ENCODE measurements at places on chromosomes 13 and 19.

DNA sequence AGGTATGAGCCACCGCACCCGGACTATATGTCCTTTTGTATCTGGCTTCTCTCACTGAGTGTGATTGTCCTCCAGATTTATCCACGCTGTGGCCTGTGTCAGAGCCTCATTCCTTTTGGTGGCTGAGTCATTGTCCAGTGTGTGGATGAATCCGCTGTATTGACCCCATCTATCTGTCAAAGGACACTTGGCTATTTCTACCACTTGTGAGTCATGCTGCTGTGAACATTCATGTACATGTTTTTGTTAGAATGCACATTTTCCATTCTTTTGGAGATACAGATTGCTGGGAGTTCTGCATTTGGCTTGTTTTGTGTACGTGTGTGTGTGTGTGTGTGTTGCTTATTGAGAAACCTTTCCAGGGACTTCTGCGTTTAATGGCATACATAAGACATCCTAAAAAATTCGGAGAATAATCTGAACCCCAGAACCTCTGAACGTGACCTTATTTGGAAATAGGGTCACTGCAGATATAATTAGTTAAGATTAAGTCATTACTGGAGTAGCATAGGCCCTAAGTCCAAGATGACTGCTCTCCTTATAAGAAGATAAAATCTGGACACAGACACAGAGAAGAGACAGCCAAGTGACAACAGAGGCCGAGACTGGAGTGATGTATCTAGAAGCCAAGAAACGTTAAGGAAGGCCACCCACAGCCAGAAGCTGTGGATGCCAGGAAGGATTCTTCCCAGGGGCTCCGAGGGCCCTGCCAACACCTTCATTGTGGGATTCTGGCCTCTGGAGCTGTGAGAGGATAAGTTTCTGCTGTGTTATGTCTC is 4.9 kb upstream of the GIPC3 start:
- H3K36me3 ChIP-seq, result peaks cover 2% of the 10 kb centered on the region
- no peak for DNase-seq
- peaks cover 28% of the 10 kb centered on the region for H3K27me3 ChIP-seq
- peaks cover 3% of the 10 kb centered on the region for H3K4me1 ChIP-seq
- no peak overlapping the region for H3K27ac ChIP-seq

DNA sequence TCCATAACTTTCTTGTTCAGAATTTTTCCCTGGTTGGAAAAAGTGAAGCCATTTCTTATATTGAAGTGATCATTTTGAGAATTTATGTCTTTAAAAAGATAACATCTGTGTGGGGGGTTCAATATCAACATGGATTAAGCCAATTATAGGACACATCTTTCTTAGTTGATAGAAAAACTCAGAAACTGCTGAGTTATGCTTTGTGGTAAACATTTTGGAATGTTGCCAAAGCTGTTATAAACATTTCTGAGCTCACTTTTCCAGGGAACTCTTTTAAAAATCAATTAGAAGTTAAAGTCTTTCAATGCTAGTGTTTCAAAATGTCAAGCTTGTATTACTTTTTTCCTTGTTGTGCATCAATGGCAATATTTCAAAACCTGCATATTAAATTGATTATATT is 248.8 kb downstream of the DACH1 start:
- peaks cover 25% of the 10 kb centered on the region for H3K4me1 ChIP-seq
- DNase-seq, result no peak

DNA sequence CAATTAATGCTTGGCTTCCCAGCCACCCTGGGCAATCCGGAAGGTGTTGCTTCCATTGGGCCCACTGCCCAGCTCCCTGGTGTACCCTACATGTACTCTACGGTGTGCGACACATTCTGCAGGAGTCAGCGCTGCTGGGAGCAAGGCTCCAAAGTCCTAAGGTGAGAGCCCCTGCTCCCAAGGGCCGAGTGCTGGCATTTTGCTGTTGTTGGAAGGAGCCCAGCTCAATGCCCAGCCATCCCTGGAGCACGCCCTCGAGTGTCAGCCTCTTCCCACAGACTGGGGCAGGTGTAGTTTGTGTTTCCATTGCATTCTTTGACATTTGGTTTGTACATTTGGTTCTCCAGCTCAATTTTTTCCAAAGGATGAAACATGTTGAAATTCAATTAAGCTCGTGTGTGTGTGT is 64.6 kb downstream of the GGACT start:
- H3K27me3 ChIP-seq, result no peaks in the 10 kb centered on the region
- H3K4me1 ChIP-seq, result peaks cover 6% of the 10 kb centered on the region
- DNase-seq, result no peak
- H3K4me3 ChIP-seq, result no peak overlapping the region
- no peak overlapping the region for H3K27ac ChIP-seq
- H3K36me3 ChIP-seq, result peaks cover 13% of the 10 kb centered on the region

GRCh38 chr13:69633044-69633443 is 474.6 kb upstream of the ATXN8OS start:
- H3K4me3 ChIP-seq, result no peak overlapping the region
- H3K27ac ChIP-seq, result no peak overlapping the region
- H3K27me3 ChIP-seq, result no peaks in the 10 kb centered on the region

- H3K36me3 ChIP-seq, result no peaks in the 10 kb centered on the region
- no peak for DNase-seq
- no peak overlapping the region for H3K27ac ChIP-seq
- no peaks in the 10 kb centered on the region for H3K27me3 ChIP-seq
Observed at GRCh38 chr19:14746886-14747285, 31.5 kb downstream of the ADGRE2 start.

DNA sequence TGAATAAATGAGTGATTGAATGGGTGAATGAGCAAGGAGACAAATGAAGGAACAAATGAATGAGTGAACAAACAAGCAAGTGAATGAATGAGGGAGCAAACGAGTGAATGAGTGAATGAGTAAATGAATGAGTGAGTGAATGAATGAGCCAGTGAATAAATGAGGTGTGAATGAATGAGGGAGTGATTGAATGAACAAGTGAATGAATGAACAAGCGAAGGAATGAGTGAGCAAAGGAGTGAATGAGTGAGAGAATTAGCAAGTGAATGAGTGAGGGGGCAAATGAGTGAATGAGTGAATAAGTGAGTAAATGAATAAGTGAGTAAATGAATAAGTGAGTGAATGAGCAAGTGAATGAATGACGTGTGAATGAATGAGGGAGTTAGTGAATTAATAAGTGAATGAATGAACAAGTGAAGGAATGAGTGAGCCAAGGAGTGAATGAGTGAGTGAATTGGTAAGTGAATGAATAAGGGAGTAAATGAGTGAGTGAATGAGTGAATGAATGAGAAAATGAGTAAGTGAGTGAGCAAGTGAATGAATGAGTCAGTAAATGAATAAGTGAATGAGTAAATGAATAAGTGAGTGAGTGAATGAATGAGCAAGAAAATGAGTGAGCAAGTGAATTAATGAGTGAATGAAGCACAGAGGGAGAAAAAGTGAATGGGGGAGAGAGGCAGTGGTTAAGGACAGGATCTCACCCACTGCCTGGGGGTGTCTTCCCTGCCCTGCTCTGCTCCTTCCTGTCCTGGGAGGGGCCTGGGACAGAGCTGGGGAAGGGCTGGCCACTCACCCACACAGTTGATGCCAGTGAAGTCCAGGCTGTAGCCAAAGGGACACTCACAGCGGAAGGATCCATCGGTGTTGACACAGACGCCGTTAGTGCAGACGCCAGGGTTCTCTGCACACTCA is 36.4 kb downstream of the CCL25 start:
- H3K27ac ChIP-seq, result no peak overlapping the region
- no peaks in the 10 kb centered on the region for H3K27me3 ChIP-seq
- no peak overlapping the region for H3K4me3 ChIP-seq
- H3K4me1 ChIP-seq, result no peaks in the 10 kb centered on the region
- no peak for DNase-seq

Measured in type B pancreatic cell (in vitro differentiated cells).